ENCODE measurements at places on chromosomes 12 and 14. TPM values are rescaled to one million over a fixed set of nuclear protein-coding genes. Genes with fewer than 3 reads are reported as not detected.

Gene KRT75
- total RNA-seq = not detected

- no peak for DNase-seq
Measured at GRCh38 chr14:61733972-61734371, 28.2 kb upstream of the SNAPC1 start.

Gene ART4
- total RNA-seq = 12.5 TPM

DNA sequence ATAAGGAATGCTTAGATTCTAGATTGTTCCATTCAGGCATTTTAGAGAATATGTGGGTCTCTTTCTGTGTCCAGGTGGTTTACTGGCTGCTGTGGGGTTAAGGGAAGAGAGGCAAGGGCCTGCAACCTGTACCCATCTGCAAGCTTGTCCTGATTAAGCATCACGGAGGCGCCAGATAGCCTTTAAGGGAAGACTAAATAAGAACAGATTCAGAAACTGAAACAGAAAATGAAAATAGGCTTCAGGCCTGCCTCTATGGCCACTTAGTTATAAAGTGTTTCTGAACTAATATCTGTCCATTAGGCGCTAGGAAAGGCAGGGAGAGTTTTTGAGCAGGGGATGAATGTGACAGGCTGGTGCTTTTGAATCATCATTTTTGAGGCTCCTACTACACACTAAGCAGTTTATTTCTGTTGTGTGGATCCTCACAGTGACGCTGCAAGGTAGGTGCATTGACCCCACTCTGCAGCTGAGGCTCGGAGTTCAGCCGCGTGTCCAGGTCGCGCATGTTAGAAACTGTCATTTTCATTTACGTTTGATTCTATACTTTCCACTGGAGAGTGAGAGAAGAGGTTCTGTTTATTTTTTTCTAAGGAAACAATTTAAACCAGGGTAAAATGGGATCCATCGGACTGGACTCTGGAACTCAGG lies 47.4 kb downstream of the SLC6A12 start:
- no peak for DNase-seq

GRCh38 chr14:71438684-71439083 lies 493.5 kb upstream of the RGS6 start:
- no peak for DNase-seq

GRCh38 chr12:62915204-62915529 lies 19.8 kb downstream of the PPM1H start:
- no peak for DNase-seq

DNA sequence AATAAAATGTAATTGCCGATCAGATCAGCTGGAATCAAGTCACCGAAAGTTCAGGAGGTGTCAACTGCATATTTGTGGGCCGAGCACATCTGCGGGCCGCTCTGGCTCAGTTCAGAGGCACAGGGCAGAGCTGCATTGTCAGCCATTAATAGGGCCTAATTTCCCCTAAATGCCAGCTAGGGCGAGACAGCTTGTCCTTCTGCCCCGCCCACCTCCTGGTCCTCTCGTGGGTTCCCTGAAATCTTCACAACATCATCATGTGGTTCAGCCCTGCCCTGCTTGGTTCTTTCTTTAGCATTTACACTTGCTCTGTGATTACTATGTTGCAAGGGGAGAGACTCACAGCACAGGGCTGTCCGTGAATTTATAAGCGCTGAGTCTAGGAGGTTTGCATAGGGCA lies 148.9 kb downstream of the CHST11 start:
- no peak for DNase-seq

- peak; percentile 83 for DNase-seq
Measured at GRCh38 chr14:74860899-74861733, 14.8 kb downstream of the PROX2 start.

DNA sequence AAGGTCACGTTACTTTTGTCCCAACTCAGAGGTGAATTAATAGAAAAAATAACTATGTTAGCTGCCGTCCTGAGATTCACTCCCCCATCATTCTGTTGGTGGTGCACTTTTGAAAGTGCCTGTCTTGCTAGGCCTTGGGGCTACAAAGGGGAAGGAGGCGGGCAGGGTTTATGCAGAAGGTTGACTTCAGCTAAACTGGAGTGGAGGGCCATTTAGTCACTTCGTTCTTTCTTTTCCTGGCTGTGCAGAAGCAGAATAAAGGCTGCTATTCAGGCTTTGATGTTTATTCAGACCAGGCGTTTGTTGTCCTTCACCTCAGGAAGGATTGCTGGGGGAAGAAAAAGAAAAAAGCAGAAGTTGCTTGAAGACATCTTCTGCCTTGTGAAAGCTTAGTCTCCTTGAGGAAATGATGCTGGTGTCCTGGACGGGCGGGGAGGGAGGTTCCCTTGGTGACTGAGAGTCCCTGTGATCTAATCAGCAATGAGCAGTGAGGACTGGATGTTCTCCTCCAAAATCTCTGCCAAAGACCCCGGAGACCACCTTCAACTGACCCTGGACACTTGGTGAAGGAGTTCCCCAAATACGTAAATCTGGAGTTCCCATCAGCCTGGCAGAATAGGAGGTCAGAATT lies 4.0 kb downstream of the GLT1D1 start:
- DNase-seq = no peak

- no peak for DNase-seq
Measured at GRCh38 chr12:41589878-41590277, 401.8 kb downstream of the PDZRN4 start.
